ENCODE measurements at places on chromosomes 12 and 14.

DNA sequence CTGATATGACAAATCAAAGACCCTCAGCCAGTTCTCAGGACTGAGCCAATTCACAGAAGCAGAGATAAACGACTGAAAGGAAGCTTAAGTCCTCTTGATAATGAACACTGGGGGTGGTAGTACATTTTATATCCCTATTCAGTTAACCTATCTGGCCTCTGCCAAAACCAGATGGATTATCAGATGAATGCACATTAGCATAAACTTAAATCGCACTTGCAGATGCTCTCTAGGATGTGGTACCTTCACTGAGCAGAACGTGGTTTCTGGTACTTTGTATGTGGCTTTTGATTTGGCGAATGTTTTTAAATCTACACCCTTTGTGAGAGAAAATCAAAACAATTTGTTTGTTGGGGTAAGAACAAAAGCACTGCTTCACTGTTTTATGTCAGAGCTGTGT lies 21.1 kb upstream of the TAS2R14 start:
- no peak for DNase-seq

DNA sequence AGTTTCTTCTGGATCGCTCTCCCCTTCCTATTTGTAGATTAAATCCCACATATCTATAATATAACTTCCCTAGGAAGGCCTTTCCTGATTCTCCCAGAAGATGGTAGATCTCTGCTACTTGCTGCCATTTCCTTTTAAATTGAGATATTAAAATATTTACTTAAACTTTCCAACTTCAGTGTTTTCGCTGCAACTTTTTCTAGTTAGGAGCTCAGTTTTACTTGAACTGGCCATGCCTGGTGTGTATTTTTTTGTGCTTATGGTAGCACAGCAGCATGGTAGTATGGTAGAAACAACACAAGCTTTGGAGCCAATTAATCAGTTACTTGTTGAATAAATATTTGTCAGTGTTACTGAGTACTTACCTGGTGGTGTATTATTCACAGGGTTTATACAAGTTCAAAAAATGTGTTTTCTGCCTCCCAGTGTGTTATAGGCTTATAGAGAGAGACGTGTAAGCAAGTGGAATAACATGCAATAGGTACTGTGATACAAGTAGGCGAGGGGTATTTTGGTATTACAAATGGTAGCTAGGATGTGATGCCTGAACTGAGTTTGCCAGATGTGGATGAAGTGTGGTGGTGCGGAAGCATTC lies 2.9 kb downstream of the POLR3B start:
- DNase-seq = no peak

- DNase-seq = peak; percentile 36
Measured at GRCh38 chr12:112820796-112821195, 29.2 kb downstream of the RPH3A start.

DNA sequence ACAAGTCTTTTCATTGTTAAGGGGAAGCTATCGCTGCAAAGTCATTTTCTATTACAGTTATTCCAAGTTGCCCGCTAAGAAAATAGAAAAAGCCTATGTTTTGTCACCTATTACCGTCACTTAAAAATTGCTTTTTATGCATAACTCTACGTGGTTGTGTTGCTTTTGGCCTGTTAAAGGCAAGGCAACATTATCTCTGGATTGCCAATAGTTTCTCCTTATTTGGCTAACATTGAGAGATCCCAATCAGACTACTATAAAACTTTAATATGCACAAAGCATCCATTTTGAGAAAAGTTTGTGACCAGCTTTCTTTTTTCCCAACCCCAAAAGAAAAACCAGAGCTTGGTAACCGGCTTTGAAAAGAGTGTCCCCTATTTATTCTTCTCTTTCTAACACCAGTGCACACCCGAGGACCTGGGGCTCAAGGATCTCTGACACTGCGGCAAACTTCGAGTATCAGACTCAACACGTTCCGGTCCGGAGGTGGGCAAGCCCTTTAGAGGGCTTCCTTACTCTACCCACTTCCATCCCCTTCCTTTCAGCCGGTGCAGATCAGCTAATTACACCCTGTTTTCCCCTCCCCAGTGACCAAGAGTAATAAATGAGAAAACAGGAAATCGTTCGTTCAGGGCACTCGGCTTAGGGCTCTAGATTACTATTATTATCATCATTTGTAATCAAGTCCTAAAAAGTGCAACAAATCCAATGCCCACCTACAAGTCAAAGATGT lies 1.2 kb downstream of the PPP1R12A start:
- DNase-seq = peak; percentile 80

DNA sequence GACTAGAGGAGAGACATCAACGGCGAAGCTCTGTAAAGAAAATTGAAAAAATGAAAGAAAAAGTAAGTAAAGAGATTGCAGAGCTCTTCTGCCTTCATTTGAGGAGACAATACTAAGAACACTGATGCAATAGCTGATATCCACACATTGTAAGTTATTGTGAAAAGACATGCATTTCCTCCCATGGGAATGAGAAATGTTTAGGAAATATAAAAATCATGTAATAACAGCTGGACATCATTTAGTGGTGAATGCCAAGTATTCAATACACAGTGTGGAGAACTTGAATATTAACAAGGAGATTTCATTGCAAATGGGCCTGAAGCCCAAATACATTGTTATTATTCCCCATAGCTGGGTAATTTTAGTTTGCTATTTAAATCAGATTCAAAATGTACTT lies 179.2 kb downstream of the KICS2 start:
- DNase-seq = peak; percentile 37

- DNase-seq = no peak
Measured at GRCh38 chr12:100995201-100995600, 200.6 kb downstream of the ANO4 start.

- peak; percentile 91 for DNase-seq
Measured at GRCh38 chr12:47758834-47759690, at the start of gene RAPGEF3. TSS of gene RAPGEF3 (minus strand) at chr12:47758880. CDS start at chr12:47758556, 324 bp downstream.

DNA sequence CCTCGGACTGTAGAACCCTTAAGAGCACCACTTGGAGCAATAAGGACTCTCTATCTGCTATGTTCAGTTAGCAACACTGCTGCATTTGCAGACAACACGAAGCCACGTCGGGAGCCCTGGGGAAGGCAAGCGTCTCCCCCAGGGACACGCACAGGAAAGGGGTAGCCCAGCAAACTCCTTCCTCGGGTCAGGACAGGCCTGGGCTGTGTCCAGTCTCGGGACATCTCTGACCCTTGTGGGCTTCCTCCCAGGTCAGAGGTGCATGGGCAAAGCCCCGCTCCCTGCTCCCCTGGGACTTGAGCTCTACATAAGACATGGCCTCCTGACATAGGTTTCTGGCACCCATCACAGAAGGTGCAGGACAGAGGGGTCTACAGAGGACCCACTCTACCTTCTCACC lies 119.5 kb downstream of the PIWIL1 start:
- no peak for DNase-seq

- no peak for DNase-seq
Measured at GRCh38 chr12:47824198-47824597, 4.5 kb upstream of the HDAC7 start.

- peak; percentile 38 for DNase-seq
Measured at GRCh38 chr12:54935235-54935951, 49.2 kb downstream of the TESPA1 start.

DNA sequence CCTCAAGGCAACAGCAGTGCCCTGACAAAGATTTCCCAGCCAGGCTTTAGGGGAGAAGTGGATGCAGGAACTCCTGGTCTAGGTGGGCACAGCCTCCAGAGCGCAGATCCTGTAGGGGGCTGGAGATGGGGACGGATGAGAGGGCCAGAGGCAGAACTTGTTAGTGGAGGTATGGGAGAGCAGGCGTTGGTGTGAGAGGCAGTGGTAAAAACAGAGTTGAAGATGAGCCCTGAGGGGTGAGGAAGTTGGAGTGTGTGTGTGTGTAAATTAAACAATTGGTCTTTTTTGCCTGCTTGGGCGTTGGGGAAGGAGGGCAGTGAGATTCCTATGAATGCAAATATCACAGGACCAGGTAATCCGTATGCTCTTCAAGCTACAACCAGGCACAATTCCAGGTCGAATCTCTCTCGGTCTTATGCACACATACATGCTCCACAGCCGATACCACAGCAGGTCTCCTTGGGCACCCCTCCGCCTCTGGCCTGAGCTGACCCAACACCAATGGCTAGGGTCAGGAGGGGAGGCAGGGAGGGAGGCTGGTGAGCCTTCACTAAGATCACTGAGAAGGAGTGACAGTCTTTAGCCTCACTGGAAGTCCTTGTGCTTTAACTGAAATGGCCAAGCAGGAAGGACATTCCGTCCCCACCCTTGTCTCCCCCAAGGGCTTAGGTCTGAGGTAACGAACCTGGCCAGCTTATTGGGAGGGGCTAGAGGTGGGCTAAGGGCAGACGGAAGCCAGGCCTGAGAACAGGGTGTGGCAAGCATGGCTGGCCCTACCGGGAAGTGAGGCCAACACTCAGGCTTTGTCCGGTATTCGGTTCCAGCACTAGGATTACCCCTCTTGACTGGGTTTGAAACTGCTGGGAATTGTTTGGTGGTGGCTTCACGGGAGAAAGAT lies 1.5 kb upstream of the KRT7 start:
- no peak for DNase-seq

DNA sequence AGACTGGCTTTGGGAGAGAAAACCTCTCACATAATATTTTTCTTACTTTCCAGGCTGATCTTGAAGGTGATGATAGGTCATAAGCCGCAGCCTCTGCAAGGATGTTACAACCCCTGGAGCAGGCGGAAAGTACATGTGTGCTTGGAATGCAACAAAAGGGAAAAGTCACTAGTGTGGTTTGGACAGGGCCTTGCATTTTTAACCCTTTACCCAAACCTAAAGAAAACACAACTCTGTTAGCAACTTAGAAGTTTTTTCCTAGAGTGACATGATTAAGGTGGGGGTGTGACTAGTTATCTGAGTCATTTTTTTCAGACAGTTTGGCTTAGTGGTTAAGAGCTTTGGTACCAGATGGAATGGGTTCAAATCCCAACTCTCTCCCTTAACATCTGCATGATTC lies 97.0 kb downstream of the TMEM30B start:
- no peak for DNase-seq

- peak; percentile 99 for DNase-seq
Measured at GRCh38 chr14:69657950-69658355, 46.6 kb downstream of the SUSD6 start.

DNA sequence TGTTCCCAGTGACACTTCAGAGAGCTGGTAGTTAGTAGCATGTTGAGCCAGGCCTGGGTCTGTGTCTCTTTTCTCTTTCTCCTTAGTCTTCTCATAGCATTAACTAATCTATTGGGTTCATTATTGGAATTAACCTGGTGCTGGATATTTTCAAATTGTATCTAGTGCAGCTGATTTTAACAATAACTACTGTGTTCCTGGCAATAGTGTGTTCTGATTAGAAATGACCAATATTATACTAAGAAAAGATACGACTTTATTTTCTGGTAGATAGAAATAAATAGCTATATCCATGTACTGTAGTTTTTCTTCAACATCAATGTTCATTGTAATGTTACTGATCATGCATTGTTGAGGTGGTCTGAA lies 3.0 kb downstream of the FOS start:
- no peak for DNase-seq

- DNase-seq = no peak
Measured at GRCh38 chr12:105219261-105220028, 16.5 kb downstream of the APPL2 start.

GRCh38 chr12:46770501-46771183 lies 55.2 kb downstream of the SLC38A4 start:
- peak; percentile 74 for DNase-seq

DNA sequence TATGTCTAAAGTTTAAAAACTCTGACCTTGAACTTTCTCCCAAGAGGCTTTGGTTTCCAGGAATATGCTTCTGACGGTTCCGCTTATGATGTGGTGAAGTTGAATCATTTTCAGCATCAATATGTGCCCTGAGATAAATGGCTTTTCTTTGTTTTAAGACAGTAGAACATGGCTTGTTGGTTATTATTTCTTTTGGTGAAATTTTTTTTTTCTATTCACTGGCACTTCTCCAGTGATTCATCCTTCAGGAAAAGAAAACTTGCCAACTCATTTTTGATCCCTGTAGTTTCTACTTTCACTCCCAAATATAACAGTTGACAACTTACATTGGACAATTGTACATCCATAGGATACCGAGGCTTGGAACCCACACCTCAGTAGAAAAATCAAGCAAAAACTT lies 1301.2 kb upstream of the FLRT2 start:
- DNase-seq = no peak

- DNase-seq = peak; percentile 76
Measured at GRCh38 chr14:93857081-93857480, 68.8 kb upstream of the PRIMA1 start.

DNA sequence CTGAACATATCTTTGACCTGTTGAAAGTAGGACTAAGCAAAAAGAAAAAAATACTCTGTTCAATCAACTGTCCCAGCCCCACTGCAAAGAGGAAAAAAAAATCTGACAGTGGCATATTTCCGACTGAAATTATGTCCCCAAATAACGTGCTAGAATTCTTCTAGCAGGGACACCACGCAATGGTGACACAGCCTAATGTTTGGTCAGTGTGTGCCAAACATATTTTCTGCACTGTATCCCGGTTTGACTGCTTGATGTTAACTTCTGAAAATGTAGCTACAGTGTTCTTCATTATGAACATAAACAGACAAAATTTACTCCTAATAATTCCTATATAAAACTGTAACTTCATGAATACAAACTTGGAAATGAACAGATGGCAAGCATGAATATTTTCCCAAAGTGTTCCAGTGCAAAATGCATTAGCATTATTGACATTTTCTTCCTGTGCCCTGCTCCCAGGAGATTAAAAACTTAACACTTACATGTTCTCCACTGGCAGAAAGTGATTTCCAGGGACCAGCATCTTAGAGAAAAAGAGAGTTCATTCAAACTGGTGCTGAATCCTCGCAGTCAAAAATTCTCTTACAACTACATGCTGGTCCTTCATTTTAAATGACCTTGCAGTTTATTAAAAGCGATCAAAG lies 72.4 kb upstream of the SYT1 start:
- DNase-seq = peak; percentile 8

DNA sequence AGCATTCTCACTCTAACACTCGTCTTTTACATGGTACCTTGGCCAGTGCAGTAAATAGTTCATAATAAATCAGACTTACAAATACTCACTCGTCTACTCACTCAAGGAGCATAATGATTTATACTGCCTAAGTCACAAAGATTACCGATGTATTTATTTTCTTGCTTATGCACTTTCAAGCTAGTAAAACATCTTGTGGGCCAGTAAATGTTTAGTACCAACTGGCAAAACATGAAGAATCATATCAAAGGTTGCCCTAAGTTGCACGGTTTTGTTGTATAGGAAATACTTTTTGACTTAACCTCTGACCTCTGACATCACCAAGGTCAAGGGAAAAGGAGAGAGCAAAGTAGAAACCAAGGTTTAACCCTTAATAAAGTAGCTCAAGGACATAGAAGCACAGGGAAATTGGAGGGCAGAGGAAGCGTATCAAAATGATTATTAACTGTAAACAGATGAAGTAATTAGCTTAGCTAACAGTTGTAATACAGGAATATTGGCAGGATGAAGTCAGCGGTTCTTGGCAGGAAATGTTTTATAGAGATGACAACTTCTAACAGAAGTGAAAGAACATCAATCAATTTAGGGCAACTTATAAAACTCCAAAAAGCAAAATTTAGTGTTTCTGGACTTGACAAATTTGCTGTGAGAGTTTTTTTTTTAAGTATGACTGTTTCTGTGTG lies 131.9 kb downstream of the HMGA2 start:
- DNase-seq = no peak

- DNase-seq = no peak
Measured at GRCh38 chr14:95305145-95305544, 14.6 kb downstream of the CLMN start.
